ENCODE measurements at places on chromosomes 6 and 20. TPM values are rescaled to one million over a fixed set of nuclear protein-coding genes. Genes with fewer than 3 reads are reported as not detected.

The GABRR1 gene
- total RNA-seq: not detected

The DAAM2 gene
- total RNA-seq: 0.38 TPM

The HLA-C gene
- total RNA-seq: 215 TPM

The PSORS1C2 gene
- total RNA-seq: not detected

The FAM162B gene
- total RNA-seq: 0.19 TPM

The NDUFAF4 gene
- total RNA-seq: 9.3 TPM

The MAP3K5 gene
- 11.9 TPM for total RNA-seq

The FLRT3 gene
- total RNA-seq: 0.18 TPM

The IMPG1 gene
- total RNA-seq: not detected

The TRIM26 gene
- 25.6 TPM for total RNA-seq

The SALL4 gene
- under 0.01 TPM for total RNA-seq

The C6orf15 gene
- total RNA-seq: not detected

The RHAG gene
- total RNA-seq: not detected

The TMEM244 gene
- total RNA-seq: not detected

The GPLD1 gene
- total RNA-seq: 0.18 TPM

Measured in endothelial cell of coronary artery (primary cell).